ENCODE measurements at places on chromosomes 12 and 14.

DNA sequence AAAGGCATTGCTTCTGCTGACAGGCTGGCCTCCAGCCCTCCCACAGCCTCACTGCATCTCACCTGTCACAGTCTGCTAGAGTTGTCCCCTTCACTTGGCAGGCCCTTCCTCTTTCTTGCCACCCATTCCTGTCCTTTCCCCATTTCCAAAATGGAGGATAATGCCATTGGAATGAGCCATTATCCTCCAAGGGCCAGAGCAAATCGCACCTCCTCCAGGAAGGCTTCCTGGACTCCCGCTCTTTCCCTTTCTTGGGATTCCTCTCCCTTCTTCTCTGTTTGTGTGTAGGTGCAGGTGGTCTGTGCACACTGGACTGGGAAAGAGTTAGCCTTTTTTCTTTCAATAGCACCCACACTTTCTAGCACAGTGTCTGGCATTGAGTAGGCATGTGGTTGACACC, 3.8 kb downstream of the KRT82 start:
- no peak for DNase-seq

GRCh38 chr14:56119201-56119981, 1.2 kb downstream of the PELI2 start:
- DNase-seq: no peak

GRCh38 chr12:2147335-2147734, 94.5 kb downstream of the CACNA1C start:
- DNase-seq: no peak

DNA sequence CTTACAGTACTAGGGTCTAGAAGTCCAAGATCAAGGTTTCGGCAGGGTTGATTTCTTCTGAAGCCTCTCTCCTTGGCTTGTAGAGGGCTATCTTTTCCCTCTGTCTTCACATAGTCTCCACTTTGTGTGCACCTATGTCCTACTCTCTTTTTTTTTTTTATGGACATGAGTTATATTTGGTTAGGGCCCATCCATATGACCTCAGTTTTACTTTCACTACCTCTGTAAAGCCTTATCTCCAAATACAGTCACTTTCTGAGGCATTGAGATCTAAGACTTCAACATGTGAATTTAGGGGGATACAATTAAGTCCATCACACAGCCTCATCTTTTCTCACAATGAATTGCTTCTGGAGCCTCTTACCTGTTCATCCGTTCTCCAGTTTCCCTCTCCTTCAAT, 5.9 kb upstream of the SPTB start:
- DNase-seq: no peak

DNA sequence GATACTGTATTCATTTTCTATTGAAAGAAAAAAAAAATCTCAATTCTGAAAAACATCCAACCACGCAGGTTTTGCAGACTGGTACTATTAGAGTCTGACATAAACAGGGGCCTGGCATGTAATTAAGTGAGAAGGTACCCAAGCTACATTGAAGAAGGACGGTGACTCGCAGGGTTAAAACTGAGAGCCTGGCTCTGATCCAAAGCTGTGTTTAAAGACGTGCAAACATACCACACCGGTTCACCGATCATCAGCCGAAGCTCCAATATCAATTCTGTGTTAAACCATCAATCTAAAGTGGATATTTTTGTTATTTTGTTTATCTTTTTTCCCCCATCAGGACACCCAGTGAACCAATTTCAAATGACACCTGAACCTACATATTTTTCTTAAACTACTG, 108.1 kb upstream of the DIO3 start:
- DNase-seq: no peak

DNA sequence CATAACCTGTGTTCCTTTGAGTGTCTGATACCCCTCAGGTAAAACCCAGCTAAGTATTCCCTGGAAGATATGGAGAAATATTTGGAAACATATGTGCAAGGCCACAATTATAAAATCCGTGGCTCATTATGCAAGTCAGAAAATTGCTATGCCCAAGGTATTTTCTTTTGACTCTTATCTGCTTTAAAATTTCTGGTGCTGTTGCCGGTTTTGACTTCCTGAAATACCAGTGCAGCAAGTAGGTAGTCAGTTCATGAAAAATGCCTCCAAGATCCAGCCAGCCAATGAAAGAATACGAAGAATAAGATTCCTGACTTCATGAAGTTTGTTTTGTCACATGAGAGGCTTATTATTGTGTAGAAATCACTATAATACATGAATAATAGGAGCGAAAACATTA, 20.2 kb upstream of the FUT8 start:
- DNase-seq: no peak

DNA sequence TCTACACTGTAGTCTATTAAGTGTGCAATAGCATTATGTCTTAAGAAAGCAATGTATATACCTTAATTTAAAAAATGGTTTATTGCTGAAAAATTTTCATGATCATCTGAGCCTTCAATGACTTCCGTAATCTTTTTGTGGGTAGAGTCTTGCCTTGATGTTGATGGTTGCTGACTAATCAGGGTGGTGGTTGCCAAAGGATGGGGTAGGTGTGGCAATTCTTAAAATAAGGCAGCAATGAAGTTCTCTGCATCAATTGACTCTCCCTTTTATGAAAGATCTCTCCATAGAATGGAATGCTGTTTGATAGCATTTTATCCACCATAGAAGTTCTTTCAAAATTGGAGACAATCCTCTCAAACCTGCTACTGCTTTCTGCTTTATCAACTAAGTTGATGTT, 41.1 kb downstream of the BBS10 start:
- no peak for DNase-seq

DNA sequence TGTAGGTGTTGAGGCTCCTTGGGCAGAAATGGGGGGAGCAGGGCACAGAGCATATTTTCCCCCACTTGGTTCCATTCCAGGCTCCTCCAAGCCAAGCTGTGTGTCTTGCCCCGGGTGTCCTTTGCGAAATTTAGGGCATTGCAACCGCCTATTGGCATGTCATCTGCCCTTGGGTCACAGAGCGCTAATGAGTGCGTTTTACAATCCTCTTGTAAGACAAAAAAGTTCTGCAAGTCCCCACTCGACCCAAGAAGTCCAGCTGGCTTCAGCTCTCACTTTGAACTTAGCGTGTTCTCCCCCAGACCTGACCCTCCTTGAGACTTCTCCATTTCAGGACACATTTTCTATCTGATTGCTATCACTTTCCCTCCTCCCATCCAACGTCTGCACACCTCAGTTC, 6.1 kb upstream of the LRTM2 start:
- DNase-seq: no peak

GRCh38 chr14:92601757-92602417, 88.3 kb downstream of the RIN3 start:
- no peak for DNase-seq

GRCh38 chr12:100668945-100669536, 95.6 kb downstream of the GAS2L3 start:
- DNase-seq: no peak

DNA sequence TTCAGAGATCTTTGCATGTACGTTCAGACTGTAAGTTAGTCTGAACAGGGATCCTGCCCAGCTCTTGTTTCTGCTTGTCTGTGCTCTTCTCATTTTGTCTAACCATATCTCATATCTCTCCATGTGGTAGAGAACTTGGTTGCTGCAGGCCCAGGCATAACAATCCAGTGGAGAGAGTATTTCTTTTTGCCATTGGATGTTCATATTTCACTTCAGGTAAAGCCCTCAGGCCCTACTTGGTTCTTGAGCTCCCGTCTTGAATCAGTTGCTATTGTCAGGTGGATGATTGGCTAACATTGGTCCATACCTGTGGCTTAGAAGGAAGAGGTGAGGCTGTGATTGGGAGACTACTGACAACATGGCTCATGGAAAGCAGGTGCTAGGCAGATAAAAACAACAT, 357.7 kb upstream of the FLRT2 start:
- no peak for DNase-seq

GRCh38 chr14:64293976-64294671, at the start of gene ESR2:
Gene ESR2, minus strand, starts transcription at chr14:64294371. Its CDS starts 11,386 bp downstream, at chr14:64282985.
- no peak for DNase-seq

DNA sequence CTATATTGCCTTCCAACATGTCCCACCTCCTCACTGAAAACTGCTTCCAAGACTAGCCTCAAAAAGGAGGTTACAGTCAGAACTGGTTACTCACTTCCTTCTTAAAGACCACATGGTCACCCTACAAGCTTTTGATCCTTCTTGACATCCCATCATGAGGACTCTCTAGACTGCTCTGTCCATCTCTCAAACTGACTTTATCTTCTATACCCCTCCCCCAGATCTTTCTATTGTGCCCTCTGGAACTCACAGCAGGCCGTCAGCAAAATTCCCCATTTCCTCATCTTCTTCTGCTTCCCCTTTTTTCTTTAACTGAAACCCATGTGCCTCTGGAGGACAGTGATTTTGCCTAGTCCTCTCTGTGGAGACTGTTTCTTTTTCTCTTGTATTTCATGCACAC, 18.1 kb upstream of the IGF1 start:
- no peak for DNase-seq

GRCh38 chr14:89760086-89760485, 194.4 kb downstream of the EFCAB11 start:
- no peak for DNase-seq

DNA sequence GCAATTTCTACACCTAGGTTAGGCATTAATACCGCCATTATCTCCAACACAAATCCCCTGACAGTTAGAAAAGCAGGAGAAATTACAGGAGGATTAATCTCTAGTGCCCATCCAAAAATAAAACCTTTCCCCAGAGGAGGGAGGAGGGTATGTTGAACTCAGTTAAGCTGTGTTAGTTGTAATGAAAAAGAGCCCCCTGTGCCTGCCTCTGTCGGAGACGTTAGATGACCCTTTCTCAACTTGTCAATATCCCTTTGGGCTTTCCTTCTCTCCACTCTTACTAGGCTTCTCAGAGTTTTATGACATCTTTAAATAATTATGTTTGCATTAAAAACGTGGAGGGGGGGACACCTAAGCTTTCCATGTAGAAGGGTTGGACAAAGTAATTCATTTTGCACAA, 278.2 kb downstream of the PDZRN4 start:
- DNase-seq: no peak

GRCh38 chr14:22285991-22286390, 303.0 kb downstream of the DAD1 start:
- no peak for DNase-seq

GRCh38 chr14:96727073-96727472, 70.1 kb upstream of the VRK1 start:
- DNase-seq: no peak

DNA sequence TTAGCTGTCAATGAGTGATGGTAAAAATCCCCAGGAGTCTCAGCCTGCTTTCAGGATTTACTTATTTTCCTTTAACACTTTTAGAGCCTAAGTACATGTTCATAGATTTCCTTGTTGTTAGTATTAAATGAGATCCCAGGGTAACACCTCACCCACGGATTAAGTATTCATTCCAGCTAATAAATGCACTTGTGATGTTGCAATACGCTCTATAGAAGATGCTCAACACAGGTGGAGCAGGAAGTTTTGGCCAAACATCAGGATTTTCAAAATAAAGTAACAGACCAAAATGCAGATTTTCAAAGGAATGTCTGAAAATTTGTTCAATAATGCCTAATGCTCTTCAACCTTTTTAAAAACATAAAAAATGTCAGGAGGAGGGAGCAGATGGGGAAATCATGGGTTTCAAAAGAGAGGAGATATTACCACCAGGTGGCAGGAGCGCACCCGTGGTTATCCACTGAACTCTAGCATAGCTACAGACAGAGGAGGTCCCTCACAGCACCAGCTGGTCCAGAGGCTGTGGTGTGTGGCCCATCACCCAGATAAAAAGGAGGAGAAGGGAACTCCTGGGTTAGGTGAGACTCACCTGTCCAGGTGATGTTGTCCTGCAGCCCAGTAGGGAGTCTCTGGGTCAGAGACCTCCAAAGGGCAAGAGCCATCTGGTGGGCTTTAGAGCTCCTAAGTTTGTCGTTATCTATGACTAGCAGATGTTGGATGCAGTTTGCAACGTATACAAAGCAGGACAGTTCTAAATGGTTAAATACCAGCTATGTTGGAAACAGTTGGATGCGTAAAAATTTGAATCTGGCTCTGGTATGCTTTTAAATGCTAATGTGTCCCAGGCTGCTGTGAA, 1158.4 kb upstream of the TMEM132C start:
- peak; percentile 14 for DNase-seq

DNA sequence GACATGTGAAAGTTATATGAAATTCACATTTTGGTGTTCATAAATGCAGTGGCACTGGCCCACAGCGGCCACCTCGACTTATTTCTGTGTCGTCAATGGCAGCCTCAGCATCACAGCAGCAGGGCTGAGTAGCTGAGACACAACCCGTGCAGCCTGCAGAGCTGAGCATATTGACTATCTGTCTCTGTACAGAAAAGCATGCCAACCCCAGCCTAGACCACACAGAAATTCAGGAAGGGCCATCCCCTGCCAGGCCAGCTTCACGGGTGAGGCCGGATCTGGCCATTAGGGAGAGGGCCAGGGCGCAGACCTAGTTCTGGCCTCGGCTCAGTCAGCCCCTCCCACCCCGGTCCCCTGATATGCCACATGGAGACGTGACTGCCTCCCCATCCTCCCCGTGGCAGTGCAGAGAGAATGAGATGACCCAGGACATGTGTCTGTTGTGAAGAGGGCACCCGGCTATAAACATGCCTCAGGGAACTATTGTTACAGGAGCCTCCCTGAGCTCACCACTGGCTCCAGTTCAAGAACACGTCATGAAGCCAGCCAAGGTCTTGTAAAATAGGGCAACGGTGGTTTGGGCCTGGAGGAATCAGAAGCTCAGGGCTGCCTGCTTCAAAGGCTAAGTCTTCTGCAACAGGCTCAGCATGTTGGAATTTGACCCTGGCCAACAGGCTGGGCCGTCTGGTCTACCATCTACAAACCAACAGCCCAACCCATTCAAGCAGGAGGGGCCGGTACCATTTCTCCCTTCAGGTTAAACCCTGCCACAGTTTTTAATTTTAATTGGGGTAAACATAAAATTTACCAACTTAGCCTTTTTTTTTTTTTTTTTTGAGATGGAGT, 25.5 kb downstream of the SCARB1 start:
- no peak for DNase-seq

- no peak for DNase-seq
Measured at GRCh38 chr12:117580015-117580717, 218.7 kb upstream of the NOS1 start.

DNA sequence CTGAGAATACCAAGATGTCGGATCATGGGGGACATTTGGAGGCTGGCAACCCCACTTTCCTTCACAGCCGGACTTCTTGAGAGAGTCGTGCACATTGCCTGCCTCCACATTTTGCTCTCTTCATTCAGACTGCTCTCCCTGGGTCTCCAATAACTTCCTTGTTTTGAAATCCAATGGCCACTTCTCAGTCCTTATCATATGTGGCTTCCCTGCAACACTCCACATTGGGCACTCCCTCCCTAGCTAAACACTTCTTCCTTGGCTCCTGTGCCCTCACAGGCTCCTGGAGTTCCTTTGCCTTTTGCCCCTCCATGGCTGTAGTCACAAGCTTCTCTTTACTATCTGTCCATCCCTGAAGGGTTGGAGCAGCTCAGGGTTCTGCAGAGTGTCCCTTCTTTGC, 30.1 kb downstream of the NPC2 start:
- DNase-seq: no peak

- DNase-seq: no peak
Measured at GRCh38 chr12:123148223-123148622, 2.7 kb downstream of the PITPNM2 start.

DNA sequence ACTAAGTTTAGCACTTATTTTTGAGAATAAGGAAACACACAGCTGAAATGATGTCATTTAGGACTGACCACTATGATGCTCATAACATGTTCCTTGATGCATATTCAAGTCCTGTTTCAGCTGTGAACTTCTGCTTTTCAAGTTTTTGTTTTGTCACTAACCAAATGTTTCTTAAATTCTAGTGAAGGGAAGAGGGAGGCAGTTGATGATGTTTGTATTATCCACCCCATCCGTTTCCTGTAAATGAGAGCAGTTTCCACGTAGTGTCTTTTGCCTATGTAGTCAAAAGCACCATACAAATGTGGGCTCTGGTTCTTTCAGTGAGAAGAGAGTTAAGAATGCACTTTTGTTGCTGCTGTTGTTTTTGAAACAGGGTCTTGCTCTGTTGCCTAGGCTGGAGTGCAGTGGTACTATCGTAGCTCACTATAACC, 491.8 kb downstream of the PCNX1 start:
- no peak for DNase-seq
